ENCODE measurements at places on chromosomes 3 and 15.

- DNase-seq: no peak
These were observed 235.7 kb upstream of the THBS1 start for GRCh38 chr15:39345176-39345575.

DNA sequence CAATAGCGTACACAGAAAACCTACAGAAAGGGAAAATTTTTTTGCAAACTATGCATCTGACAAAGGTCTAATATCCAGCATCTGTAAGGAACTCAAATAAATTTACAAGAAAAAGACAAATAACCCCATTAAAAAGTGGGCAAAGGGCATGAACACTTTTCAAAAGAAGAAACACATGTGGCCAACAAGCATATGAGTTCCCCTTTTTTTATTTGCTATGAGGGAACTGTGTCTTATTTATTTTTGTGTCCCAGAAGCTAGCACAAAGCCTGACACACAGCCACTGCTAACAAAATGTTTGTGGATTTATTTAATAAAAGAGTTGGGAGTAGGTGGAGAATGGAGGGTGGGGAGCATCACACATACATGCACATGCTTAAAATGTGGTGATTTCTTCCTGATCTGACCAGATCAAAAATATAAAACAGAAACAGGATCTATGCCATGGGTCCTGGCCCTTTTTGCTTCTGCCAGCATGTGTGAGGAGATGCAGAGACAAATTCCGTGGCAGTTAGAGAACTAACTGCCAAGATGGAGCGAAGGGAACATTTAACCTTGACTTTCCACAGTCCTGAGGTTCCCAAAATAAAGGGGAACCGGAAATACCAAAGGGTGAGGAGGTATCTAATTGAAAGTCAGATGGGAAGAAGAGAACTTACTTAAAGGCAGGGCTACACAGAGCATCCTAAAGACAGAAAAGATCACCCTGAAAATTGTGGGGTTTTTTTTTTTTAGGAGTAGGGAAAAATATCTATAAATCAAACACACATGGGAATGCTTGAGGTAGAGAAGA is at the start of gene TMEM202:
TMEM202 (plus strand) TSS at position 510 of the 793 bp plus-strand sequence; CDS start at position 532, 22 bp downstream.
- no peak for DNase-seq

GRCh38 chr3:9785602-9786001 is 6.7 kb downstream of the TADA3 start:
- no peak for DNase-seq

DNA sequence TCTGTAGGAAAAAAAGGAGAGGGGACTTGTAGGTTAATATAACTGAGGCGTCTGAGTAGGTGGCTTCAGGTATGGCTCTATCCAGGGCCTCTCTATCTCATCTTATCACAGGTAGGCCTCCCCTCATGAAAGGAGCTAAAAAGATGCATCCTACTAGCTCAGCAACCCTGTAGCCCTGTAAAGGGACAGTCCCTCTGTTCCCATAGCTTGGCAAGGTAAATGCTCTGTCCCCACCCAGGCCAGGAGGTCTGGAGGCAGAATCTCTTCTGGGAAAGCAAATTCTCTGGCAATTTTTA is 135.2 kb downstream of the CHSY1 start:
- DNase-seq: no peak

GRCh38 chr15:71117714-71118305 is 2.5 kb downstream of the THSD4 start:
- DNase-seq: no peak

DNA sequence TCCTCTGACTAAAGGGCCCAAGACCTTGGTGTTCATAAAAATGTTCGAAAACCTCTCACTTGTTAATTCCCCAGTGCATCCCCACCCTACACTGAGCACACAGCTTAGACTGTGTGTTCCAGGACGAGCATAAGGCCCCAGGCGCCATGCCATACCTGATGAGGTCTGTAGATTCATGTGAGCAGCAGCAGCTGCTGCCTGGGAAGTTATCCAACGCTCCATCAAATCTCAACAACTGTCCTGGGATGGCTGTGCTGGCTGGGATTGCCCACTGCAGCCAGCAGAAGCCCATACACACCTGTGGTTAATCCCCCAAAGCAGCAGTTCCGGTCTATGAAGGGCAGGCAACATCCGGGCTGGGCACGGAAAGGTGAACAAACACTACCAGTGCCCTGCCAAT is 391.2 kb downstream of the IL20RB start:
- no peak for DNase-seq

GRCh38 chr15:26891448-26892181 is 24.8 kb downstream of the GABRA5 start:
- peak; percentile 48 for DNase-seq

- DNase-seq: no peak
These were observed 327 bp upstream of the CCDC13 start for GRCh38 chr3:42773409-42773751.

- DNase-seq: peak; percentile 86
These were observed 28.9 kb downstream of the FBXW12 start for GRCh38 chr3:48400824-48401433.

DNA sequence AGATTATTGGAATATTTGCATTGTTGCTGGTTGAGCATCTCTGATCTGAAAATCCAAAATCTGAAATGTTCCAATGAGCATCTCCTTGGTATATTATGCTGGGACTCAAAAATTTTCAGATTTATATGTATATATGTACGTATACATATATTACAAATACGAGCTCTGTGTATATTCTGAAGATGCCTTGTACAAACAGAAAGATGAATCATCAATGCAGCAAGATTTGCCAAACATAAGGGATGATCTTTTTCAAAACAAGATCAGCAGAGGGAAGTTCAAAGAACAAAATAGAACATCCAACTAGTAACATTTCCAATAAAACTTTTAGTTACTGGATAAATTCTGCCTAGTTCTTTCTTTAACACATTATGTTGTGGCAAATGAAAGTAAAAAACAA is 42.5 kb downstream of the HERC1 start:
- no peak for DNase-seq

DNA sequence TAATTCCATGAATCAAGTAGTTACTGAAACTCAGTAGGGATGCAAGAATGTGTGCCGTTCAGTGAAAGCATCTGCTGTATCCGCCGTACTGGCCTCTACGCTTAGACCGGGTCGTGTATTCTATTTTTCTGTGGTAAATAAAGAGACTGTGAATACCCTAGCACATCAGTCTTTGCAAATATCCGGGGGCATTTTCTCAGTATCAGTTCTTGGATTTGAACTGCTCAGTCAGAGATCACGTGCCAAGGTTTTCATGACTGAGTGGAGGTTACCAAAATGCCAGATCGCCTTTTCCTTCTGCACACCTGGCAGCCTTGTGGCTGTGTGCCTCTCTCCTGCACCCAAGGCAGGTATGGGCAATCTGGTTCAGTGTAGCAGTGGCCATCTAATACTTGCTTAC is 377.0 kb downstream of the OCA2 start:
- DNase-seq: no peak

- DNase-seq: no peak
These were observed 402.6 kb downstream of the NLGN1 start for GRCh38 chr3:173800154-173800553.

GRCh38 chr3:4228295-4228694 is 74.9 kb upstream of the SETMAR start:
- DNase-seq: no peak

DNA sequence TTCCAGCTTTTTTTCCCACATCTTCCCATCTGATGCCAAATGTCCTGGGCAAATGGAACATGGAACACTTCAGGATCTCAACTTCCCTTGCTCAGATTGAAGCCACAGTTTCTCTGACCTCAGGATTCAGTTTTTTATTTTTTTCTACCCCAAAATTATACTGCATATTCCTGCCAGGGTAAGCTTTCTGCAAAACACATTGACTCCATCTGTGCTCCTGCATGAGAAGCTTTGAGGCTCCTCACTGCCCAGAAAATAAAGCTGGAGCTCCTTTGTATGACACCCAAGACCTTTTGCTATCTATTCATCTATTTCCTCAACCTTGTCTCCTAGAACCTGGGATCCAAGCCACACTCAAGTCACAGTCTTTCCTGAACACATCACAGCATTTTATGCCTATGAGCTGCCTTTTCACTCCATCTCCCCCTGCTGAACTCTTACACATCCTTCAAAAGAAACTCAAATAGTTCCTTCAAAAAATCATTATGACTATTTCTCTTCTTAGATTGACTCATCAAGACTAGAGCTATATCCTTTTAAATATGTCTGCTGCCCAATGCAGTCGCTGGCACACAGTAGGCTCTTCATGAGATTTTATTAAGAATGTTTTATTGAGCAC is 57.4 kb upstream of the PSMD6 start:
- DNase-seq: no peak

GRCh38 chr3:64443546-64444381 is 218.5 kb upstream of the PRICKLE2 start:
- DNase-seq: no peak

DNA sequence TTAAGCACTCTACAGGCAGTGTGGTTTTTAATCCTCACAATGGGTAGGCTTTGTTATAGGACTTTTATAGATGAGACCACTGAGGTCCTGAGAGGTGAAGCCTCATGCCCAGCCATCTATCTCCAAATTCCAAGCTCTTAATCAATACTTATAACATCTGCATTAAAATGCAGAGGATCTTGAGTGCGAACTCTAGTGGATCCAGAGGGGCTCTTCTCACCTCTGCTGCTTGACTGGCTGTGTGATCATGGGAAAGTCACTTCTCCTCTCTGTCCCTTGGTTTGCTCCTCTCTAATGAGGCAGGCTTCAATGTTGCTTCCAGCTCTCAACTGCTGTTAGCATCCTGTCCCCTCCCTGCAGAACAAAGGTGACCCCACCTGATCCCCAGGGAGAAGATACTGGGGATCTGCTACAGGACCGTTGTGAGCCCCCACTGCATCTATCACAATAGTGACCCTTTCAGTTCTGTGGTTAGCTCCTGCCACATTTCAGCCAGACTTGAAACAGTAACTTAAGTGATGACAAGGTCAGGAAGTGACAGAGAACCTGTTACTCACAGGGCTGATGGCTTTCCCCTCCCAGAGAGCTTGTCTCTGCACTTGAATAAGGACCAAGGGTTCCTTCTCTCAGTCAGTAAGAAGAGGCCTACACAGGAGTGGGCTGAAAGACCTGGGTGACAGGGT is 1.3 kb downstream of the SLC27A2 start:
- DNase-seq: no peak

DNA sequence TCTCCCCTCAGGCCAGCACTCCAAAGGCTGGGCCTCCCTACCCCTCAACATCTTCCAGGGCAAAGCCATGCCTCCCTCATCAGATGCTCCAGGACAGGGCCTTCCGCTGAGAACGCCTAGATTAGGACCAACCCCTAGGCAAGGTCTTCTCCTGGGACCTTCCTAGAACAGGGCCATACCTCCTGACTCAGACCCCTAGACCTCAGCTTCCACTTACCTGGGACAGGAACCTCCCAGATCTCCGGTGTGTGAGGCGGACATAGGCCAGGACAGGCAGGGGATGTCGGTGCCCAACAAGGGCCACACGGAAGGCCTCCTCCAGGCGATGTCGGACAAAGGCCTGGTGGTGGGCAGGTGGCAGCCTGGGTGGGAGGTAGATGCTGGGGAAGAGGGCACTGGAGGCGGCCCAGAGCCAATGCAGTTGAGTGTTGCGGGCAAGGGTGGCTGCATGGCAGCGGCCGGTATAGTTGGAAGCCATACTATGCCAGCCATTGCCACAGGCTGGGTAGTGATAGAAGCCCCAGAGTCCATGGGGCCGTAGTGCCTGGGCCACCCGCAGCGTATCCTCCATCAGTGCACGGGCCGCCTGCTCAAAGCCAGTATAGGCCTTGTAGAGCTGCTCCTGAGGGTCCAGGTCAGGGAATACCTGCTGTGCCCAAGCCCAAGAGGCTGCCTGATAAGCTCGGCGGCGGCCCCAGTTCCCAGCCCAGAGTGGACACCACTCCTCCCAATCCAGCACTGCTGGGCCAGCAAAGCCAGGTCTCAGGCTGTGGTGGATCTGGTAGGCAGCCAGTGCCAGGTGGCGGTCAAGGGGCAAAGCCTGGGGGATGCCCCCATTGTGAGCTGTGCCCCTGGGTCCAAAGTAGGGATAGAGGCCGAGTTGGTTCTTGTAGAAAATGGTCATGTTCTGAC is 2.5 kb upstream of the IFRD2 start:
- no peak for DNase-seq

DNA sequence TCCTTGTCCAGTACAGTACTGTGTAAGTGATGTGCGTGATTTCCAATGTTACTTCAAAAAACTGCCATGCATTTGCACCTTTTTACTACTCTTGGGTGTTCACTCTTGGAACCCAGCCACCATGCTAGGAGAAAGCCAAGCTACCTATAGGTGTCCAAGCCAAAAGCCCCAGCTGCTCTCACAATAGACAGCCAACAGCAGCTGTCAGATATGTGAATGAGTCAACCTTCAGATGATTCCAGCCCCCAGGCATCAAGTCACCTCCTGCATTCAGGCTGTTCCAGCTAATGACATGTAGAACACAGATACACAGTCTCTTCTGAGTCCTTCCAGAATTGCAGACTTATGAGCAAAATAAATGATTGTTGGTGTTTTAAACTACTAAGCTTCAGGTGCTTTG is 417.7 kb upstream of the TGFBR2 start:
- DNase-seq: no peak
